ENCODE measurements at places on chromosomes 6 and 20.
A peak's percentile ranks its signal among the peaks of the same experiment; 100 is the strongest.

- peak; percentile 43 for DNase-seq
Observed at GRCh38 chr6:42104095-42104803, 38.2 kb downstream of the C6orf132 start.

DNA sequence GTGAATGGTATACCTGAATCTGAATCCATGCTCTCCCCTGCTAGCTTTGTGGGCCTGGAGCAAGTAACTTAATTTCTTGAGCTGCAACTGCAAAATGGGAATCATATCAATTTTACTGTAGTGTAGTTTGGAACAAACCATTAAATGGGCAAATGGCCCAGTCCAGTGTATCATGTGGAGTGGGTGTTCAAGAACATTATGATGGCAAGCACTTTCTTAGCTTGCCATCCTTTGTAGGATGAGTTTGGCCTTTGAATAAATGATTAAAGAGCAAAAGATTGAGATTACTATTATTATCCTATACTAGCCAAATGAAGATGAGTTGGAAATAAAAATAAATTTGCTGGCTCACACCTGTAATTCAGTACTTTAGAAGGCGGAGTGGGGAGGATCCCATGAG lies 120.4 kb downstream of the SESN1 start:
- no peak for DNase-seq

DNA sequence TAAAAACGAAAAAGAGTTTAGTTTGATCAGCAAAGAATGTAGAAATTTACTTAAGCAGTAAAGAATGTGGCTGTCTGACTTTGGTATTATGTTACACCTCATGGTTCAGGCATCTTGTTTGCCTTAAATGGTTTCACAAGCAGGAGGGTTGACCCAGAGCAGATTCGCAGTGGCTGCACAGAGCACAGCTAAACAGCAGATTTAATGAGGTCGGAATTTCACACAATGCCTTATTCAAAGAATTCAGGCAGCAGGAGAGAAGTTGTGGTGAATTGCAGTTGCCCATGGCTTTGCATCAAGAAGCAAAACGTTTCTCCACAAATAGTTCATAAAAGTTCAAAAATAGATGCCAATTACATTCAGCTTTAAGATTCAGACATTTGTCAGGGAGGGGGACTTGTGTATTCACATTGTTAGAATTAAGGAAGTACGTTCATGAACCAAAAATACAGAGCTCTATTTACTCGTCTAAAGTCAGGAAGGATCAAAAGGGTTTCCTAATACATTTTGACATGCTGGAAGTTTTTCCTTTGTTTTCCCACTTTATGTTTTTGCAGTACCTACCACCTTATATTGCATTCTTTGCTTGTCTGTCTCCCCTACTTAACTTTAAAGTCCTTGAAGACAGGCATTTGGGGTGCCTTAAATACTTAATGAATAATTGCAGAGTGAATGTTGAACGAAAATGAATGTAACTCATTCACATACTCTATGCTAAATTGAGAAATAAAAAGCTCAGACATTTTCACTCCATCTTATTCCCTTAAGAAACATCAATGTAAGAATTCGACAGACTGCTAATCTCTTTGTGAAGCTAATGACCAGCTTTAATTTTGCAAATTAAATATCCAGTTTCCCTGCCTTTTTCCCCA lies 1163.6 kb upstream of the CITED2 start:
- DNase-seq = peak; percentile 80

DNA sequence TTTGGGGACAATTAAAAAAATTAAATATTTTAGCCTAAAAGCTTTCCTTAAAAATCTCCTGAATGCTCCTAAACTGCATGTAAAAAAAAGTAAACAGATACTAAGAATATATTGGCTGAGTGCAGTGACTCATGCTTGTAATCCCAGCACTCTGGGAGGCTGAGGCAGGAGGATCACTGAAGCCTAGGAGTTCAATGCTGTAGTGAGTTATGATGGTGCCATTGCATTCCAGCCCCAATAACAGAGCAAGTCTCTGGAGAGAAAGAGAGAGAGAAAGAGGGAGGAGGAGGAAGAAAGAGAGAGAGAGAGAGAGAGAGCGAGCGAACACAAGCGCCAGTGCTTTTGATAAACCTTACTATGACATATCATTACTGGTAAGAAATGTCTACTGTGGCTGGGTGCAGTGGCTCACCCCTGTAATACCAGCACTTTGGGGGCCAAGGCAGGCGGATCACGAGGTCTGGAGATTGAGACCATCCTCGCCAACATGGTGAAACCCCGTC lies 58.8 kb downstream of the FKBP5 start:
- no peak for DNase-seq

- peak; percentile 9 for DNase-seq
Observed at GRCh38 chr6:72084992-72085569, 198.7 kb downstream of the RIMS1 start.

DNA sequence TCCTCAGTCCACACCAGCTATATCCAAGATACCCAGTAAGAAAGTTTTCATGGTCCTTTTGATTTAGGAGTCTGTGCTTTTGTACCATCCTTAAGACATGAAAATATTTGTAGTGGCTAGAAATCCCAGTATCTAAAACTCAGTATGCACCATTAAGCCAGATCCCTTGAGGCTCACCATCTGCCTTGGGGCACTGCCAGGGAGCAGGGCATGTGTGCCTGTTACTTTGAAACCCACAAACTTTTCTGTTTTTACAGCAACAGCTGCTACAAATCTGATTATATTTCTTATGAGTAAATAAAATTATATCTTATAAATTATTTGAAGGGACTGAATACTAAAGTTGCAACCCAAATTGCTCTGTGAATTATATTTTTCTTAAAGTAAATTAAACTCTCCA lies 290.5 kb upstream of the MANEA start:
- no peak for DNase-seq

- no peak for DNase-seq
Observed at GRCh38 chr6:71457929-71458328, 169.3 kb downstream of the OGFRL1 start.

DNA sequence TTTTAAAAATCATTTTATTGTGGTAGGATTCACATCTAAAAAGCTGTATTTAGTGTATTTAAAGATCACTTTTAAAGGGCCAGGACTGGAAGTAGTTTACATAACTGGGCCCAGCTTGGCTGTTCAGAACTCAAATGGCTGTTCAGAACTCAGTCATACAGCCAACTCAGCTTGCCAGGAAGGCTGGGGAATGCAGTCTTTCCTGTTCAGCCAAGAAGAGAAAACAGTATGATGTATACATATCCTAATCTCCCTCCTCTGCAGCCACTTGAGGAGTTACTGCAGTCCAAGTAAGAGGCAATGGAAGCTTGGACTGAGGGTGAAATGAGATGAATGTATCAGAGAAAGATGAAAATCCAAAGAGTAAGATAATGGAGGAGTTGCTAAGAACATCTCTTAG lies 24.6 kb downstream of the DSTN start:
- DNase-seq = peak; percentile 34

DNA sequence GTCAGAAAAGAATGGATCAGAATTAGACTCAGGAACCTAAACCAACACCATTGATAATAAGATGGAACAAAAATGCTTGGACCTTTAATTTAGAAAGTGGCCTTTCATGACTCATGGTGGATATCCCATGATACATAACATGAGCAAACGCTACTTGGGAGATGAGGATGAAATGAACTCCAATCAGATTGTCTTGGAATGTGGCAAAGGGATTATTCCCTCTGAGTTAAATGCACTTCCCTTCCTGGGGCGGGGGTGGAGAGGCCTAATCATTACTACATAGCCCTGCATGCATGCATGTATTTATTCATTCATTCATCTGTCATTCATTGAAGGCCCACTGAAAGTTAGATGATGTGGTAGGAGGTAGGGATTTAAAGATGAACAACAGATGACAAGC lies 174.0 kb downstream of the AIG1 start:
- peak; percentile 28 for DNase-seq

DNA sequence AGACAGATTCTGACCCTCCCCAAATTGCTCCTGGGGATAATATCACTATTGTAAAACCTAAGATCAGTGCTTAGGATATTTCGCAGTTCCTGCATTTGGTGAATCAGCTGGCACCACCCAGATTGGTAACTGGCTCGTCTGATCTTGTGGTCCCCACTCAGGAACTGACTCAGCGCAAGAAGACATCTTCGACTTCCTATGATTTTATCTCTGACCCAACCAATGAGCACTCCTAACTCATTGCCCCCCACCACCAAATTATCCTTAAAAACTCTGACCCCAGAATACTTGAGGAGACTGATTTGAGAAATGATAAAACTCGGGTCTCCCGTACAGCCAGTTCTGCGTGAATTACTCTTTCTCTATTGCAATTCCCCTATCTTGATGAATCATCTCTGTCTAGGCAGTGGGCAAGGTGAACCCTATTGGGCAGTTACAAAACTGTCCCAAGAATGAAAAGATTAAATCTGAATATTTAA lies 55.7 kb upstream of the PRND start:
- DNase-seq = no peak

DNA sequence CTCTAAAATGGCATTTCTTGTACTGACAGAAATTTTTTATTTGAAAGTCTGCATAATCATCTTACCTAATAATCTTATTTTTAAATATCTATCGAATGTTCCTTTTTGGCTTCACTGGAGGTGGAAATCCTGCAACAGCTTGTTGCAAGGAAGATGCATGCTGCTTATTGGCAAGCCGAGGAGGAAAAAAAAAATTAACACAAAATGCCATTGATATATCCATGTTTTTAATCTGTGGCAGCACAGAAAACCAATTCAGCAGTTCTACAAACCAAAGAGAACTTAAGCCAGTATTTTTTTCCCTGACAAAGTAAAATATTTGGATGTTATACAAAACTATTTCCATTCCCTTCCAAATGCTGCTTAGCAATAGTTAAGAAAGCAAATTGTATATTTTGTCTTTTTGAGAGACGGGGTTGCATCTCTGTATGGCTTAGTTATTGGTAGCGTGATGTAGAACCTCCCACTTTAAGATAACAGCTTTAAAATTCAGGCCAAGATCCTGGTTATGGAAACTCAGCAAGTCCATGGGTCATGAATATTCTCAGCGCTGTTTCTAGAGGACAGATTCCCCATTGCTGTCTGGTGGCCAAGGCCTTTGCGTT lies 231.4 kb downstream of the TMEM242 start:
- DNase-seq = no peak

GRCh38 chr6:123316733-123317323 lies 319.9 kb downstream of the TRDN start:
- peak; percentile 2 for DNase-seq

DNA sequence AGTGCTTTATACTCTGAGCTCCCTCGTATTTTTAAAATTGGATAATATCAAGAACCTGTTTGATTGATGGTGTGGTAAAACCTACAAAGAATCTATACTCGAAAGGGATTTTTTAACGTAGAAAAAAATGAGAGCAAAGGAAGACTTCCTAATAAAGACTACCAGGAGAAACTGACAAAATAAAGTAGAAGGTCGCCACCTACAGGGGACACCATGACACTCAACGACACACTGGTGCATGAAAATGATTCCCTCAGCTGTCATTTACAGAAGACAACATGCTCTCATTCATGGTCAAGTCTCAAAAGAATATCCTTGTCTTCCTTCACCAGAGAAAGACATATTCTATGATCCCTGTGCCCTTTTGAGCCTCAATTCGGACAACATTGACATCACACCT lies 10.1 kb upstream of the NHSL1 start:
- DNase-seq = peak; percentile 41

DNA sequence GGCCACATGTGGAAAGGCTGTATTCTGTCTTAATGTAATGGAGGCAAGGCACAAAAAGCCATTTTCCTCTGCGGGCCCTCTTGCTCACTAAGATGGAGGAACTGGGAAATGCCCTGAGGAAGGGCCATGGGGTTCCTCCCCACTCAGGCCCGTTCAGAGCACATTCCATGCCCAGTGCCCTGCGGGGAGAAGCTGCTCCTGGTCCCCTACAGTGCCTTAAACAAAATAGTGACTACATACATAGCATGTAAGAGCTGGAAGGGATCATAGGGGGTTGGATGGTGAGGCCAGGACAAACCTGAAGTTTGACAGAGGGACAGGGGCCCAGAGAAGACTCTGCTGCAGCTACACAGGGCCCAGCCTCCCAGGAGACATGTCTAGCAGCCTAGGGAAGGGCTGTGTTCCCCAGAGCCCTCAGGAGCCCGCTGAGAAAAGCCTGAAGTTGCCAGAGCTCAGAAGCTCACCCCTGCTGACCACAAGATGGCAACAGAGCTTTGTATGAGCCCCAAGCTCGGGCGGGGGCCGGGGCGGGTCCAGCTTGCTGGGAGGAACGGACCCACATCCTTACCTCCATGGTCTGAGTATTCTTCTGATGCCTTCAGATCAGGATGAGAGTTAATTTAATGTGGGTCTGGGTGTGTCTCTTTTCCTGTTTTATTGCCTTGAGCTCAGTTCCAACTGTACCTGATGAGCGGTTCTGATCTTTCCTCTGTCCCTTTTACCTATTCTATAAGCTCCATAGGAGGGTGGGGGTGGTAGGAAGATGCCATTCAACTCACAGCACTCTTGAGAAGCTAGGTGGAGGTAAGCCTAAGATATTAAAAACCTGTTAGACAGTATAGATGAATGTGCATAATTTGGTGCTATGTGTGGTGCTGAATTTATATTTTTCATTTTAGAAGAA lies 242.9 kb downstream of the CDC5L start:
- DNase-seq = peak; percentile 77

GRCh38 chr6:108559097-108559883 lies 1.4 kb upstream of the FOXO3 start:
- DNase-seq = peak; percentile 82

GRCh38 chr6:12891595-12891994 lies 175.0 kb downstream of the PHACTR1 start:
- DNase-seq = no peak

- no peak for DNase-seq
Observed at GRCh38 chr6:41072836-41073202, at the start of gene NFYA. TSS of gene NFYA (plus strand) at chr6:41072974. CDS start at chr6:41079090, 6,116 bp downstream.

DNA sequence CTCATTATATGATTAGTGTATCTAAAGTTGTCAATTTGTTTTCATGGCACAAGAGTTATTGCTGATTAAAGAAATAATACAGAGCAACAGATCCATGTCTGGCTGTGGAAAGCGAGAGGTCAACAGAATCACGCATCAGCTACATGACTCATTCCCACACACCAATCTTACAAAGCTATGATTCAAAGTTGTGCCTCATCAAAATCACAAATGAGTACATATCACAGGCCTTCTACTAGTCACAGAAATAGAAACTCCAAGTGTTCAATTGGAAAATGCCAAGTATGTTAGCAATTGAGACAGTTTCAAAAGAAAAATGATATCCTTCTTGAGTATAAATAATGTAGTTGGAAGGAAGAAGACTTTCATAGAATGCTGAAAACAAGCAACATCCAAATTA lies 57.8 kb upstream of the NKAIN2 start:
- peak; percentile 12 for DNase-seq

DNA sequence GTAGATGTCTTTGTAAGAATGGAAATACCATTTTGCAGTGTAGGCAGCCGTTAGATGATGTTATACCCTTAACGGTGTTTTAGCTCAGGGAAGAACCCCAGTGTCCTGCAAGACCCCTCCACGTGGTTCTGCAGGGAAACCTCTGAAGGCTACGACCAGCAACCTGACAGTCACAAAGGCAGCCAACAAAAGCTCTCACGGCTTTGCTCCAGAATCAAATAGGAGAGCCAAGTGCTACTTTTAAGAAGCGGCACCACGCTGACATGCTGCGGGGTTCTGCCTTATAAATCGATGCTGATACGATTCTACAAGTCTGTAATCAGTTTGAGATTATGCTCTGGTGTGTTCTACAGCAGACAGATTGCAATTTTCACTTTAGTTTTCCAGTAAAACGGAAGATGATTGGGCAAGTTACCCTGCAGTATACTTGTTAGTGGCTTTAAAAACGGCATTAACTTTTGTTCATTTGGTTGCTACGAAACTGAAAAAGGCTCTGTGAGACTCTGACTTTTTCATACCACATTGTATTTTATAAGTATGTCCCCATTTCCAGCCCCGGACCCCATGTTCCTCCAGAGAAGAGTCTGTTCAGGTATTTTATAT lies 312.9 kb downstream of the SAMD5 start:
- DNase-seq = no peak
